Thymus (tissue), 14 donors: ENCODE measurements at places on chromosomes 6 and 20. TPM values are rescaled to one million over a fixed set of nuclear protein-coding genes. Genes with fewer than 3 reads are reported as not detected.

PGC gene
- 0.28 TPM for total RNA-seq

PXDC1 gene
- total RNA-seq: 4.5 TPM

SLC32A1 gene
- total RNA-seq: not detected

NMBR gene
- total RNA-seq: not detected

FBXO30 gene
- 2.6 TPM for total RNA-seq

KIF25 gene
- 0.80 TPM for total RNA-seq

NHSL1 gene
- total RNA-seq: 0.85 TPM

BMP5 gene
- total RNA-seq: 0.52 TPM

SLC22A1 gene
- 0.28 TPM for total RNA-seq

C4B gene
- total RNA-seq: 47.4 TPM

NOX3 gene
- not detected for total RNA-seq
